ENCODE measurements at places on chromosomes 13 and 19.

DNA sequence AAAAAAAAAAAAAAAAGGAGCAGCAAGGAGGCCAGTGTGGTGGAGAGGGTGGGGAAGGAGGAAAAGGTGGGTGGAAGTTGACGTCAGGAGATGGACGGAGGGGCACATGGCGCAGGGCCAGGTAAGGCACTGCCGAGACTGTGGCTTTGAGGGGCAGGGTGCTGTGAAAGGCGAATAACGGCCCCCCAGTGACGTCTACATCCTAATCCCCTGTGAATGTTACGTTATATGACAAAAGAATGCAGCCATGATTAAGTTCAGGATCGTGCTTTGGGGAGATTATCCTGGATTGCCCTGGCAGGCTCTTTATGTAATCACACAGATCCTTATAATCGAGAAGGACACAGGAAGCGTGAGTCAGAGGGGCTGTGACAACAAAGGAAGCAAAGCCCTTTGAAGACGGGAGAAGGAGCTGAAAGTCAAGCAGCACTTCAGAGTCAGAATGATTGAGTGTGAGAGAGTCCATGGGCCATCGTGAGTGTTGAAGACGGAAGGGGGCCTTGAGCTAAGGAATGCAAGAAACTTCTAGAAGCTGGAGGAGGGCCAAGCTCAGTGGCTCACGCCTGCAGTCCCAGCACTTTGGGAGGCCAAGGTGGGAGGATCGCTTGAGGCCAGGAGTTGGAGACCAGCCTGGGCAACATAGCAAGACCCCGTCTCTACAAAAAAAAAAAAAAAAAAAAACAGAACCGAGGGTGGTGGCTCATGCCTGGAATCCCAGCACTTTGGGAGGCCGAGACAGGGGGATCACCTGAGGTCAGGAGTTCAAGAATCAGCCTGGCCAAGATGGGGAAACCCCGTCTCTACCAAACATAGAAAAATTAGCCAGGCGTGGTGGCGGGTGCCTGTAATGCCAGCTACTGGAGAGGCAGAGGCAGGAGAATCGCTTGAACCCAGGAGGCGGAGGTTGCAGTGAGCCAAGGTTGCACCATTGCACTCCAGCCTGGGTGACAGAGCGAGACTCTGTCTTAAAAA is 13.8 kb upstream of the CEACAM16 start:
- peak; percentile 72 for DNase-seq

DNA sequence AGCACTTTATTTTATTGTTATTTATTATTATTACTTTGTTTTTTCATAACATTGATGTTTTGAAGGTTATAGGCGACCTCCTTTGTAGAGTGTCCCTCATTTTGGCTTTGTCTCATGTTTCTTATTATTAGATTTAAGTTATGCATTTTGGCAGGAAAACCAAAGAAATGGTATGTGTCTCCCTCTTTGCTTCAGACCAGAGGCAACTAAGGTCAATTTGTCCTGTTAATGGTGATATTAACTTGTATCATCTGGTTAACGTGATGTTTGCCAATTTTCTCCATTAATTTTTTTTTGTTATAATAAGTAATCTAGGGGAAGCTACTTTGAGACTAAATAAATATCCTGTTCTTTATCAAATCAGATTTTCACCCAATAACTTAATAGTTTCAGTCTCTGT is 3.8 kb upstream of the TMEM91 start:
- DNase-seq, result no peak

- no peak for DNase-seq
Measured at GRCh38 chr19:48856921-48857320, 11.5 kb downstream of the PLEKHA4 start.

- no peak for DNase-seq
Measured at GRCh38 chr13:30837227-30838159, 68.6 kb upstream of the MEDAG start.

DNA sequence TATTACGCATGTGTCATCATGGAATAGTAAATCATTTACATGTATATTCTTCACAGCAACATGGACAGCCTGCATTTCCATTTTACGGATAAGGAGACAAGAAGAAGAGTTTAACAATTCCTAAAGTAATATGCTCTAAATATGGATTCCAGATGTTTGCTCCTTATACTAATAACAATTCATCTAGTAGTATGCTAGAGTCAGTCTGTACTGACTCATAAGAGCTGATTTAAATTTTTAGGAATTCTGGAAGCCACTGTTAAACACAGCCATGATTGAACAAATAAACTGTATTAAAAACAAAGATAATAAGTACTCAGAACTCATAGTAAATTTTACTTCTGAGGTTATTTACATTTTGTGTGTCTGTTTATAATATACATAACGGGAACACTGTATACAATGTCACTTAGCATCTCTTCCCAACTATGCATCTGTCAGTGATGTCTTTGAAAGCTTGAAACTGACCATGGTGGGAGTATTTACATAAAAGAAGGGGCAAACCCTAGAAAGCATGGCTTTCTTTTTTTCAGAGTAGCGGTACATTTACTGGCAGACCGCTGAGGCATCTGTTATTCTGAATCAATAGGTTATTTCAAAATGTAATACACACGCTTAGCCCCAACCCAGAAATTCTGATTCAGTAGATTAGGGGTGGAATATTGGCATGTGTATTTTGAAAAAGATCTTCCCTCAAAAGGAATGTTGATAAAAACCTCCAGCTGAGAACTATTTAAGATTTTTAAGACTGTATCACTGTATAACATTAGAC is 12.9 kb downstream of the ZC3H13 start:
- DNase-seq, result no peak

DNA sequence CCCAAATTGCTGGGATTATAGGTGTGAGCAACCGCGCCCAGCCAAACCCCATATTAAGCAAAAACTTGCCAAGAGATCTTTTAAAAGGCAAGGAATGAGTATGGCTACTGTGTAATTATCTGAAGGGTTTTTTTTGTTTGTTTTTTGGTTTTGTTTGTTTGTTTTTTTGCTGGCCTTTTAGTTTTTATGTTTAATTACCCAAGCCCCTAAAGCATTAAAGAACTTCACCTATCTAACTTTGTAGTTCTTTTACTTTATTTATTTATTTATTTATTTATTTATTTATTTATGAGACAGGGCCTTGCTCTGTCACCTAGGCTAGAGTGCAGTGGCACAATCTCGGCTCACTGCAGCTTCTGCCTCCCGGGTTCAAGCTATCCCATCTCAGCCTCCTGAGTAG is 40.3 kb upstream of the GARRE1 start:
- no peak for DNase-seq

GRCh38 chr13:108176685-108177274 is 38.6 kb downstream of the LIG4 start:
- peak; percentile 55 for DNase-seq

GRCh38 chr19:6047256-6047655 is 63.0 kb downstream of the RFX2 start:
- no peak for DNase-seq

DNA sequence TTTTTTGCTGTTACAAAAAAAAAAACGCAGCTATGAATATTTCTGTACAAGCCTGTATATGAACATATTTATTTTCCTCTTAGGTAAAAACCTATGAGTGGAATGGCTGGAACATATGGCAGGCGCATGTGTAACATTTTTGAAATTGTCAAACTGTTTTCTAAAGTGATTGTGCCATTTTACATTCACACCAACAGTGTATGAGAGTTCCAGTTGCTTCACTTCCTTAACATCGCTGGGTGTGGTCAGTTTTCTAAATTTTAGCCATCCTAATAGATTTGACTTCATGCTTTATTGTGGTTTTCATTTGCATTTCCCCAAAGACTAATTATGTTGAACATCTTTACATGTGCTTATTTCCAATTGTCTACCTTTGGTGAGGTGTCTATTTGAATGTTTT is 306.8 kb downstream of the KCNRG start:
- DNase-seq, result no peak

GRCh38 chr13:43776006-43776405 is 10.8 kb downstream of the ENOX1 start:
- no peak for DNase-seq

GRCh38 chr19:15330801-15331418 is 1.4 kb downstream of the BRD4 start:
- DNase-seq, result peak; percentile 68

DNA sequence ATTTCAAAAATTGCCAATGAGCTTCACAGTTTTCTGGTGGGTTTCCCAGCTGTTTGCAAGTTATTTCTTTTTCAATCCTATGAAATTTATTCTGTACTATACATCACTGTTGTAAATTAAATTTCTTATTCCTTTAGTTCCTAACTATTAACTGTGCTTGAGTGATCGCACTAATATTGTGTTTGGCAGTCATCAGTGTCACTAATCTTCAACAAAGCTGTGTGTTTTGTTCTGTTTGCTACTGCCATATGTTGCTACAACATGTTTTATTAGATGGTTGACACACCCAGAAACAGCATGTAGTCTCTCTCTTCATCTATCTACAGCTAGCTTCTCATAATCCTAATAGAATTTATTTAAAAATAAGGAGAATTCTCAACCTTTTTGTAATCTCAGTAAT is 453.6 kb upstream of the PRR20A start:
- DNase-seq, result no peak

GRCh38 chr13:112972867-112973576 is 4.0 kb downstream of the MCF2L start:
- DNase-seq, result no peak

- DNase-seq, result no peak
Measured at GRCh38 chr19:13072188-13072908, 30.3 kb downstream of the LYL1 start.

DNA sequence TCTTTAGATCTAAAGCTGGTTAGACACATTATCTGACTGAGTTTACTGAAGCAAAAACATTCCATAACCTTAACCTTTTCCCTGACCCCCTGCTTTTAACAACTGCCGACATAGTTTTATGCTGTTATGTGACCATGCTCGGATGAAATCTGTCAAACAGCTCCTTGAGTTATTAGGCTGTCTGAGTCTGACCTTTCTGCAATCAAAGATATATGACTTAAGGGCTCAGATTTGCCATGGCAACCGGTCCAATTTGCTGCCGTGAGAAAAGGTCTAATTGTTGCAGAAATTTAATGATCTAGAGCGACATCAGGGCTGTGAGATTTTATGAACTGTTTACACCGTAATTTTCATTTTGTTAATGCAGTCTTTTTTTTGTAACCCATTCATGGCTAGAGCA is 61.8 kb downstream of the URI1 start:
- DNase-seq, result no peak

- DNase-seq, result no peak
Measured at GRCh38 chr19:7685546-7686445, 5.2 kb downstream of the TRAPPC5 start.

- DNase-seq, result no peak
Measured at GRCh38 chr13:99955747-99956472, 15.7 kb downstream of the ZIC5 start.

DNA sequence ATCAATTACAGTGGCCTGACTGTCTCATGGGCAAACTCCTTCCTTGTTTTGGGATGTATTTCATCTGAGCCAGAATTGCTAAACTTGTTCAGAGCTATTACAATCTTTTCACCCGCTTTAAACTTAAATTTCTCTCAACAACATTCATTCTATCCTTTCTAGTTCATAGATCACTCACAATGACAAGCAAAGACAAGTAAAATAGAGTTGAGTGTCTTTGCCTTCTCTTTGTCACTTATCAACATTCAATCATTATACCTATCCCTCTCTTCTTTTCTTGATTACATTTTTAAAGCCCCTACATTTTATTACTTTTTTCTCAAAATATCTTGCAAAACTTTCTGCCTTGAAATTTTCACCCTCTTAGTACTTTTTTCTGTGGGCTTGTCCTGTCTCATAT is 1113.1 kb downstream of the PCDH17 start:
- DNase-seq, result no peak

GRCh38 chr19:2276429-2276986 is 5.5 kb downstream of the PEAK3 start:
- DNase-seq, result no peak

DNA sequence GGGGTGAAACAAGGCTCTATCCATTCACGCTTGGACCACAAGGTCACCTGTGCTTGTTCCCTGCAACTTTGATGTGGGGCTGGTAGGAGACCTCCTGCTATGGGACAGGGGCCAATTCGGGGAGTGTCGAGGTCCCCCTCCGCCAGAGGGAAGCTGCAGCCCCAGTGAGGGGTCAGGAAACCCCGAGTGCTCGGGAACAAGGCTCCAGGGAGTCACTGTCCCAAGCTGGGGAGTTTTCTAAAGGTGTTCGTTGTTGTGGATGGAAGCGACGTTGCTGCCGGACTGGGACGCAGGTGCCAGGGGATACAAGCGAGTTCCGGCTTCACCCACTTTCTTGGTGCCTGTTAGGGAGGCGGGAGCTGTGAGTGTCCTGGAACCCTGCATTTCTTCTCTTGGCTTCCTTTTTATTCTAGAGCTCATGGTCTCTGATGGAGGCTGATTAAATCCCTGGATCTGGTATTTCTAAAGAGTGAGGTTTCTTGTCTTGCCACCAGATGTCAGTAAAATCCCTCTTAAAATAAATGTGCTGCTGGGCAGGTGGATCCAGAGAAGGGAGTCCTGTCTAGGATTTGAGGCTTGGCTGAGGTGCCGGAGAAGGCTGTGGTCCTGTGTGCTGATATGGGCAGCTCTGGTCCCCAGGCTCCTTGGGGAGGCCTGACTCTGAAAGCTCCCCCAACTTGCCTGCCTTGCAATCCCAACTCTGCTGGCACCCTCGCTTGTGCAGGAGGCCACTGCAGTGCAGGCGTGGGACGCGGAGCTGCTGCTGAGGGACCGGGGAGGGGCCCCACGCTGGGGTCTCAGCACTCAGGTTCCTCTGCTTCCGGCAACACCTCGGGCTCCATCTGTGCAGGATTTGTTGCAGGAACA is 153.9 kb downstream of the TEX29 start:
- DNase-seq, result peak; percentile 66

- DNase-seq, result no peak
Measured at GRCh38 chr13:65724226-65724625, 1505.9 kb downstream of the PCDH9 start.

GRCh38 chr19:35231956-35232645 is 3.6 kb upstream of the FAM187B start:
- DNase-seq, result no peak

GRCh38 chr13:42071672-42072419 is 23.4 kb downstream of the DGKH start:
- DNase-seq, result no peak

DNA sequence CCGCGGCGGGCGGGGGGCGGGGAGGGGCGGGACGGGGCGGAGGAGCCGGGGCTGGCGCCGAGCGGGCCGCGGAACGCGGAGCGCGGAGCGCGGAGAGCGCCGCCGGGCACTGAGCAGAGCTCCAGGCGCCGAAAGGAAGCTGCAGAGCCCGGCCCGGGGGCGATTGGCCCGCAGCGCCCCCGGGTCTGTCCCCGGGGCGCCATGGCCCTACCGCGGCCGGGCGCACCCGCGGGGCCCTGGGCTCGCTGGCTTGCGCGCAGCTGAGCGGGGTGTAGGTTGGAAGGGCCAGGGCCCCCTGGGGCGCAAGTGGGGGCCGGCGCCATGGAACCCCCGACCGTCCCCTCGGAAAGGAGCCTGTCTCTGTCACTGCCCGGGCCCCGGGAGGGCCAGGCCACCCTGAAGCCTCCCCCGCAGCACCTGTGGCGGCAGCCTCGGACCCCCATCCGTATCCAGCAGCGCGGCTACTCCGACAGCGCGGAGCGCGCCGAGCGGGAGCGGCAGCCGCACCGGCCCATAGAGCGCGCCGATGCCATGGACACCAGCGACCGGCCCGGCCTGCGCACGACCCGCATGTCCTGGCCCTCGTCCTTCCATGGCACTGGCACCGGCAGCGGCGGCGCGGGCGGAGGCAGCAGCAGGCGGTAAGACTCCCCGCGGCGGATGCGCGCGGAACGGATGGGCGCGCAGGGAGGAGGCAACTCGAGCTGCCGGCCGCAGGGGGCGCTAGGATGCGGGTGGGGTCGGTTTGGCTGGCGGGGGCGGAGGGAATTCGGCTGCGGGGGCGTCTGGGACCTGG is at the start of gene PDE4A:
Gene PDE4A, plus strand, starts transcription at position 95 of the 796 bp plus-strand sequence. Its CDS starts 227 bp downstream, at position 322.
- peak; percentile 45 for DNase-seq
